ENCODE measurements at places on chromosomes 11 and 22.

GRCh38 chr11:60899046-60899936, 7.1 kb downstream of the PRPF19 start:
- no peak for DNase-seq

DNA sequence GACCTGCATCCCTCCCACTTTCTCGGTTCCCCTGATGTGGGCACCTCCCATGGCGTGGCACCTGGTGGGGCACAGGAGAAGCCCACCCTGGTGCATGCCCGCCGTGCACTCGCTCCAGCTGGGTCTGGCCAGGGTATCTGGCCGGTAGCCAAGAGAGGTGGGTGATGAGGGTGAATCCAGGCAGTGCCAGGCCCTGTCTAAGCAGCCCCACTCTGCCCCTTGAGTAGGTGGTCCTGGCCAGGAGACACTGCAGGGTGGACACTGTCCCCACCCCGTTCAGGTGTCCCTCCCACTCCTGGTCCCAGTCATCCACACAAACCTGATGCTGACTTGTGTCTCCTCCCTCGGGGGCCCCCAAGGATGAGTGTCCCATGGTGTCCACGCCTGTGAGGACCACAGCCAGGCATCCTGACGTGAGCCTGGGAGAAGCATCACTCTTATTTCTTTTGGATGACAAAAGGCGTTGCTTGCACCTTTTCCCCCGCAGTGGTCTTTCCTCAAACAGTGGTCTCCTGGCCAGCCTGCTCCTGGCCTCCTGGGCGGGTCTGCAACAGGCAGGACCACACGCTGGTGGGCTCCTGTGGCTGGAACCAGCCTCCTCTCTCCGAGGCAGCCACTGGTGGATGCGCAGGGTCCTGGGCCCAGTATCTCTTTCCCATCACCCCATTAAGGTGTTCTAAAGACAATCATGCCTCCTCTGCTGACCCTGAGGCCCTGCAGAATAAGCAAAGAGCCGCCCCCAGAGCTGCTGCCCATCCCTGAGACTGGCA, 922.3 kb downstream of the BRD1 start:
- no peak for DNase-seq

DNA sequence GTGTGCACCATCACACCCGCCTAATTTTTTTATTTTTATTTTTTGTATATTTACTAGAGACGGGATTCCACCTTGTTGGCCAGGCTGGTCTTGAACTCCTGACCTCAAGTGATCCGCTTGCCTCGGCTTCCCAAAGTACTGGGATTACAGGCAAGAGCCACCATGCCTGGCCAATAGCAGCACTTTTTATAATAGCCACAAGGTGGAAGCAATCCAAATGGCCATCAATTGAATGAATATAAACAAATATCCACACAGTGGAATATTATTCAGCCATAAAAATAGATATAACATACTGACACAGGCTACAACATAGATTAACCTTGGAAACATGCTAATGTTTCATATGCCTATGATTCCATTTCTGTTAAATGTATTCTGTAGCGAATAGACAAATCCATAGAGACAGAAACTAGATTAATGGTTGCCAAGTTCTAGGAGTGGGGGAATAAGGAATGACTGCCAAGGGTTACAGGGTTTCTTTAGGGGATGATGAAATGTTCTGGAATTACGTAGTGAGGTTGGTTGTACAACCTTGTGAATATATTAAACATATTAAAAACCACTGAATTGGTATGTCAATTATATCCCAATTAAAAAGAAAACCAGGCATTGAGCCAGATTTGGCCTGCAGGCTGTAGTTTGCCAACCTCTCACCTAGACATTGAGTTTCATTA, 4.8 kb downstream of the VPS51 start:
- DNase-seq, result no peak

DNA sequence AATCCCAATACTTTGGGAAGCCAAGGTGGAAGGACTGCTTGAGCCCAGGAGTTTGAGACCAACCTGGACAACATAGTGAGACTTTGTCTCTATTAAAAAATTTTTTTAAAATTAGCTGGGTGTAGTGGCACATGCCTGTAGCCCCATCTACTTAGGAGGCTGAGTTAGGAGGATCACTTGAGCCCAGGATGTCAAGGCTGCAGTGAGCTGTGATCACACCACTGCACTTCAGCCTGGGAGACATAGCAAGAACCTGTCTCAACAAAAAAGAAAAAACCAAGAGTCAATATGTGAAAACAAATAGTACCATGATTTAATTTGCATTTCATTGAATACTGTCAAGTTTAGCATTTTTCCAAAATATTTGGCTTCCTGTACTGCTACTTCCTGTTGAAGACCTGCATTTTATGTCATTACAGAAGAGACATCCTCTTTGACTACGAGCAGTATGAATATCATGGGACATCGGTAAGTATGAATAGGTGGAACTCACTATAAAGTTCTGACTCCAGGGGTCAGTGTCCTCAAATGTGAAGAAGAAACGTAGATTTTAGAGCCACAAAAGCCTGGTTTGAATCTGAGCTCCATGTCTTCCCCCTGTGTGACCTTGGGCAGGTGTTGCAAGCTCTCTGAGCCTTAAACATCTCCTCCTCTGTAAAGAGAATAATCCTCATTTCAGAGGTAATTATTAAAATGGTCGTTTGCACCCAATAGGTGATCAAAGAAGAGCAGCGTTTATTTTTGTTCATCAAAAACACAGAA, 16.0 kb downstream of the CDC45 start:
- DNase-seq, result no peak

DNA sequence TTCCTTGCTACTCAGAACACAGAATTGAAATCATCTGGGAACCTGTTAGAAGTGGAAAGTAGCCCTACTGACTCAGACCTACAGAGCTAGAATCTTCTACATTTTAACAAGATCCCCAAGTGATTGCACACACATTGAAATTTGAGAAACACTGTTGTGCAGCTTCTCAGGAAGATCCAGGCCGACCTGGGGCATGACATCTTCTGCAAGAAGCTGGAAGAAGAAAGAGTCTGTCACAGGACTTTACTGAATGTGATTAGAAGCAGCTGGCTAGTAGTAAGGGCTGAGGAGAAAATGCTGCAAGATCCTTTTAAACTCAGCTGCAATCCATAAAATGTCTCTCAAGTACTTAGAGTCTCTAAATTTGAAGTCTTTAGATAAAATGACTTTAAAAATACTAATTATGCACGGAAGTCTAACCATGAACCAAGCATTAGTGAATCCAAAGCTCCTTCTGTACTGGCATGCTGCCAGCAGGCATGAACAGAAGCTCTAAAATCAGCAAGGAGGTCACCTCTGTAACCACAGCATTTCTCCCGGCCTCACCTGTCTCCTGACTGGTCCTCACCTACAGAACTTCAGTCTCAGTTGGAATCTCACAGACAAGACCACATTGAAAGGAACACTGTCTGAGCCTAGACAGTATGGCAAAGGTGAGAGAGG, 85.0 kb downstream of the SERGEF start:
- no peak for DNase-seq

- no peak for DNase-seq
Measured at GRCh38 chr11:59967677-59968394, 4.0 kb downstream of the OOSP4A start.

DNA sequence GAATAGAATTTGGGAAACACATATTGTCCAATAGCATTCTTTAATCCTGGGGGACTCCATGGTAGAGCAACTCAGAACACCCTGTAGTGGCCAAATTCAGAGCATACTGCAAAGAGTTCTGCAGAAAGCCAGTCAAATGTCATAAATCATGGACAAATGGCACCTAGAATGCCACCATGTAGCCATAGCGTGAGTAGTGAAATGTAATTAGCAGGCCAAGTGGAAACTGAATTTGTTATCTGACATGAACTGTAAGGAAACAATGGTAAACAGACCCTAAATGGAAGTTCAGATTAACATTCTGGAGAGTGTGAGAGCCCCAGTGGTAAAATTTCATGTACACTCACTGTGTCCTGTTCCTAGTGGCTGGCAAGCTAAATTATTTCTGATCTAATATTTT, 7.0 kb upstream of the PRSS23 start:
- DNase-seq, result no peak

DNA sequence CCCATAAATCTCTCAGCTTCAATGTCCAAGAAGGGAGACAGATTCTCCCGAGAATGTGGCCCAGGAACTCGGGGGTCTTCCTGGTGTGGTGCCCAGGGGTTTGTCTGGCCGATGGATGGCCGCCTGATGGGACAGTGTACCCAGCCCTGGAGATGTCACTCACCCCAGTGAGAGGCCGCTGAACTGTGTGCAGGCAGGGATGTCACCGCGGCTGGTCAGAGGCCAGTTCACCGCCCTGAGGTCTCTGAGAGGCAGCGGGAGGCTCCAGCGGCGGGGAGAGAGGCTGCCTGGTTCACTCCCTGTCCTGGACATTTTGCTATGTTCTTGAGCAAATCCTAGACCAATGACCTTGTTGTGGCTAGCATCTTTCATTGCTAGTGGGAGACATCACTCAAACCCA, 1349.5 kb downstream of the BRD1 start:
- DNase-seq, result no peak

DNA sequence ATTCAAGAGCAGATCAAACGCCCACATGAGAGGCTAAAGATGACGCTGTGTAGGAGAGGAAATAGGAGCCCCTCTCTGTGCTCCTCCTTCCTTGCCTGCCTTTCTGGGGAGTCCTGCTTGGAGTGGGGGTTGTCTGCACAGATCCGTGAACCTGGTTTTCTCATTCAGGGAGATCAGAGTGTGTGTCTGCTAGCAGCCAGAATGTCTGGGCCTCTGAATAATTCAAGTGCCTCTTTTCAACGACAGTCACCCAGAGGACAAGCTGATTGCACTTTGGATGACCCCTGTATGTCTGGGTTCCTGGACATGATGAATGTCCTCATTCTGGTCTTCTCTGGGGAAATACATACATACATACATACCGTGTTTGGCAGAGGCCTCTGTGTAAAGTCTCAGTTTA, 592.5 kb upstream of the B3GAT1 start:
- no peak for DNase-seq

DNA sequence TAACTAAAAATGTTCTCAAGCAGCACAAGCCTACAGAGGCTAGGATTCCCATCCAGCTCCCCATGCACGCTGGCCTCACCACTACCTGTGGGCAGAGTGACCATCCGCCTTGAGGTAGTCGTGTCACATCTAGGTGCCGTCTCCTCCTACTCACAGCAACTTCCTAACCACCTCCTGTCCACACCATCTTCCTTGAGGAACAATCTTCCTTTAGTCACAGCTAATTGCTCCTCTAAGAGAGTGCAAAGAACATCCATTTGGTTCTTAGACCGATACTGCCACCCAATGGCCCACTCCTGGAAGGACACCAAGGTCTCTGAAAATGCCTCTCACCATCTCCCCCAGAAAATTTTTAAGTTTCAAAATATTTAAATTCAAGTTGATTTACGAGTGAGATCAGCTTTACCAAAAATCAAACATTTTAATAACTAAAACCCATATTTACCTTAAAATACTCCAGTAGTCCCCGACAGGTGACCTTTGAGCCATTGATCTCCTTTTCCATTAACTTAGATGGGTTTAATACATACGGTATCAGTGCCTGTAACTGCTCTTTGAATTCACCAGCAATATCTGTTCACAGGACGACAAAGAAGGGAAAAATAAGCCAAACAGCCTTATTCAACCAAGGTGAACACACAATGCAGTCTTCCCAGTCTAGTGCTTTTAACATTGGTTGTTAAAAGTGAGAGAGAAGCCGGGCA, 21.7 kb upstream of the PLAAT3 start:
- DNase-seq, result peak; percentile 52

GRCh38 chr11:92457250-92457649, 232.6 kb downstream of the FAT3 start:
- DNase-seq, result no peak

GRCh38 chr11:129290966-129291365, 84.7 kb upstream of the BARX2 start:
- no peak for DNase-seq

- DNase-seq, result no peak
Measured at GRCh38 chr11:749731-750130, 2.5 kb downstream of the TALDO1 start.

DNA sequence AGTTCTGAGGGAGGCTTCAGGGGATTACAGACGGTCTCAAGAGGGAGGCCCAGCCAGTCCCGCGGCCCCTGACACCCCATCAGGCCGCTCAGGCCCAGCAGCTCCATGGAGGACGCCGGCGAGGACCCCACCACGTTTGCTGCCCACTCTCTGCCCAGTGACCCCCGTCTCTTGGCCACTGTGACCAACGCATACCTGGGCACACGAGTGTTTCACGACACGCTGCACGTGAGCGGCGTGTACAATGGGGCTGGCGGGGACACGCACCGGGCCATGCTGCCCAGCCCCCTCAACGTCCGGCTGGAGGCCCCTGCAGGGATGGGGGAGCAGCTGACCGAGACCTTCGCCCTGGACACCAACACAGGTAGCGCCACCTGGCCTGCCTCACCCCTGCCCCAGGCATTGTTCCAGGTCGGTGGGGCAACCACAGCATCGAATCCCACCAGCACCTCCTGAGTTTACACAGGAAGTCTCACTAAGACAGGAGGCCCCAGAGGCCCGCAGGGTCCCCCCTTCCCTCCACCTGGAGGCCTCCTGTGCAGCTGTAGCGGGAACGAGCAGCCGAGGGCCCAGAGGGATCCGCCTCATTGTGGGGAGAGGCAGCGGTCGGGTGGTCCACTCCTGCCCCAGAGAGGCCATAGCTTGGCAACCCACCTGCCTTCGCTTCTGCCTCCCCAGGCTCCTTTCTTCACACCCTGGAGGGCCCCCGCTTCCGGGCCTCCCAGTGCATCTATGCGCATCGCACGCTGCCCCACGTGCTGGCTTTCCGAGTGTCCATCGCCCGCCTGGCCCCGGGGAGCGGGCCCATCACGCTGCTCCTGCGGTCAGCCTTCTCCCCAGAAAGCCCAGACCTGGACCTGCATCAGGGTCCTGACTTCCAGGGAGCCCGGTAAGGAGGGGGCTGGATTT, 1.0 kb downstream of the PGGHG start:
- no peak for DNase-seq

- DNase-seq, result no peak
Measured at GRCh38 chr11:38842991-38843390, 2245.0 kb upstream of the RAG2 start.
